ENCODE measurements at places on chromosomes 16 and 17.

- DNase-seq = no peak
Observed at GRCh38 chr16:3113765-3114479, 1.5 kb downstream of the ZNF205 start.

DNA sequence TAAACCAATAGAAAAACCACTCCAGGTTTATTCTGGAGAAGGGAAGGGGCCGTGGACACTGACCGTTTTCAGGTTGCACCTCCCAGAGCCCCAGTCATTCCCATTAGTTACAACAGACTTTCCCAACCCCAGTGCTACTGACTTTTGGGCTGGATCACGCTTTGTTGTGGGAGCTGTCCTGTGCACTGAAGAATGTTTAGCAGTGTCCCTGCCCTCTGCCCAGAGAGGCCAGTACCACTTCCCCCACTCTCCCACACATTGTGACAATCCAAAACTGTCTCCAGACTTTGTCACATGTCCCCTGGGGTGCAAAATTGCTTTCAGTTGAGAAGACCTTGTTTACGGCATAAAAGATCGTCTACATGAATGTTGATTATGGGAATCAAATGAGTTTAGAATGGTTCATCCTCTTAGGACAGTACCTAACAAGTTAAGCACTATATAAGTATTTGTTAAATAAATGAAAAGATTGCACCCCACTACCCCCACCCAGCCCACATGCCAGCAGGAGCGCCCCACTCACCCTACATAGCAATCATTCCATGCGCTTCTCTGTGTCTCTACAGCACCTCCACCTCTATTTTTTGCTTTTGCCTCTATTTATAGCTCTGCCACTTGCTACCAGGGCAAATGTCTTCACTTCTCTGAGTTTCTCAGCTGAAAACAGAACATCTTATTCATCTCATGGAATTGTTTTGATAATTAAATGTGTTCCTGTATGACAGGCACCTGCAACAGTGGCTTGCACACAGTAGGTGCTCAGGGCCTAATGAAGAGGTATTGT is 104.9 kb downstream of the AXIN2 start:
- DNase-seq = no peak

DNA sequence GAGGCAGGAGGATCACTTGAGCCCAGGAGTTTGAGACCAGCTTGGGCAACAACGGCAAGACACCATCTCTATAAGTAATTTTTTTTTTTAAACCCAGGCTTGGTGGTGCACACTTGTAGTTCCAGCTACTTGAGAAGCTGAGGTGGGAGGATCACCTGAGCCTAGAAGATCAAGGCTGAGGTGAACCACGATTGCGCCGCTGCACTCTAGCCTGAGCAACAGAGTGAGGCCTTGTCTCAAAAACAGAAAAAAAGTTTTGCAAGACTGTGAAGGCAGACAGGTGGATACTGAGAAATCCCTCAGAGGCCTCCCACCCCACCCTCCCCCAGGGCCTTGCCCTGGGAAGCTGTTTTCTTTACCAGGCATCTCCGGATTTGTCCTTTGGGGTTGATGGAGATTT is 125.4 kb downstream of the MGAT5B start:
- no peak for DNase-seq

DNA sequence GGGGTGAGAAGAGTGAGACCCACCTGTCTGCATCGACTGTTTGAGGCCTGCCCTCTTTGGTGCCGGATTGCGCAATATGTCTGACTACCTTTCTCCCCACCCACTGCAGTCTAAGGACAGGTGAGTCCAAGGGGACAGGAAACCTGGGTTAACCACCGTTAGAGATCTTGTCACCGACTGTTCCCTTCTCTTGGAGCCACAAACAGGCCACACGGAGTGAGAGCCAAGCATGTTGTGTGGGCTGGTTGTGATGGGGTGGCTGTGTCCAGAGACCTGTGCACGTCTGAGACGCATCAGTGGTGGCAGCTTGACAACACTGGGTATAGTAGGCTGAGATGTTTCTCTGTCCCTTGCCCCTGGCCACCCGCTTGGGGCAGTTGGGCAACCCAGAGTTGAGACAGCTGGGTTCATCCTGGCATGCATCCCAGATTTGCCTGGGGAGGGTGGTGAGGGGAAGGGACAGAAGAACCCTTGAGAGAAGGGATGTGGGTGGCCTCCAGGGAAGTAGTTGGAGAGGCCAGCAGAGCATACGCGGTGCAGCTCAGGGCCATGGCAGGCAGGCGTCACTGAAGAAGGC is 21.4 kb downstream of the MPRIP start:
- DNase-seq = no peak

DNA sequence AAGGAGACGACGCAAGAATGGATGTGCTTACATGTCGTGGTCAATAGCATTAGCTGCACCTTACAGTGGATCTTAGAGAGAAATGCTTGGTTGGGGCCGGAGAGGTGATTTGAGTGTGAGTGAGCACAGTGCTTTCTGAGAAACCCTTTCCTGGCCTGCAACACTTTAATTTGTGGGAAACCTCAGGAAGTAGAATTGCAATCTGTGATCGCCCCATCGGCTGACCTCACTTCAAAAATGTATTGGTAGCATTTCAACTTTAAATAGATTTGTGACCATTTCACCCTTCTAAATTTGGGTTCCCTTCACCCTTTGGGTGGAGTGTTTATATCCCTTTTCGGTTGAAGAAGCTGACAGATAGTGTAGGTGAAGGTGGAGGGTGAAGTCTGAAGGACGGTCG is 13.2 kb downstream of the PRKCB start:
- no peak for DNase-seq

DNA sequence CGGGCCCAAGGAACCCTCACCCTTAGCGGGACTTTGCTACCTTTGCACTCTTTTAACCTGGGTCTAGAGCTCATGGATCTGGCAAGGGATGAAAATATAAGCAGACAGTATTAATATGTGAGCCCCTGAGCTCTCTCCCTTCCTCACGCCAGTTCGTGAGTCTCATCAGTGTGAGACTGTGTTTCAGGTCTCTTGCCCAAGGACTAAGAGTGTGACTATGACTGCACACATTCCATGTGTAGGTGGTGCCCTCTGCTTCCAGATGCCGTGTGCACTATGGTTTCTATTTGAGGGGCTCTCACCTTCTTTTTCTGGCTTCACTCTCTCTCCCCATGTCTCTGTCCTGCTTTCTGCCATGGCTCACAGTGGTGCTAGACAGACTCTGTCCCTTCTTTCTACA is 40.5 kb downstream of the DHRS7B start:
- no peak for DNase-seq

DNA sequence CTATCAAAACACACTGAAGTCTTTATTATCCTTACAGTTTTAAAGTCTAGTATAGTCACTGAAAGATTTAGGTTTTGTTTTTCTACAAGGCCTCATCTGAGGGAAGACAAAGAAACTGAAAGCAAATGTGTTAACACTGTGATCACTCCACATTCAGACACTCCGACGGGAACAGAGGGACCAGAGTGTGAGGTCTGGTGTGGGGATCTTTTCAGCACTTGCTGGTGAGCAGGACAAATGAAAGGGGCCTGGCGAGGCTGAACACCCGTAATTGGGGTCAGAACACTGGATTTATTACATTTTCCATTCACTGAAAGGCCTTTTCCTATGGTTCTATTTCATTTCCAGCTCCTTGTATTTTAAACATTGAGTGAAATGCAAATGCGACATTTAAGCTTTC is 910.5 kb downstream of the CDH11 start:
- DNase-seq = no peak

- DNase-seq = no peak
Observed at GRCh38 chr17:40158438-40159013, 18.2 kb downstream of the CASC3 start.

DNA sequence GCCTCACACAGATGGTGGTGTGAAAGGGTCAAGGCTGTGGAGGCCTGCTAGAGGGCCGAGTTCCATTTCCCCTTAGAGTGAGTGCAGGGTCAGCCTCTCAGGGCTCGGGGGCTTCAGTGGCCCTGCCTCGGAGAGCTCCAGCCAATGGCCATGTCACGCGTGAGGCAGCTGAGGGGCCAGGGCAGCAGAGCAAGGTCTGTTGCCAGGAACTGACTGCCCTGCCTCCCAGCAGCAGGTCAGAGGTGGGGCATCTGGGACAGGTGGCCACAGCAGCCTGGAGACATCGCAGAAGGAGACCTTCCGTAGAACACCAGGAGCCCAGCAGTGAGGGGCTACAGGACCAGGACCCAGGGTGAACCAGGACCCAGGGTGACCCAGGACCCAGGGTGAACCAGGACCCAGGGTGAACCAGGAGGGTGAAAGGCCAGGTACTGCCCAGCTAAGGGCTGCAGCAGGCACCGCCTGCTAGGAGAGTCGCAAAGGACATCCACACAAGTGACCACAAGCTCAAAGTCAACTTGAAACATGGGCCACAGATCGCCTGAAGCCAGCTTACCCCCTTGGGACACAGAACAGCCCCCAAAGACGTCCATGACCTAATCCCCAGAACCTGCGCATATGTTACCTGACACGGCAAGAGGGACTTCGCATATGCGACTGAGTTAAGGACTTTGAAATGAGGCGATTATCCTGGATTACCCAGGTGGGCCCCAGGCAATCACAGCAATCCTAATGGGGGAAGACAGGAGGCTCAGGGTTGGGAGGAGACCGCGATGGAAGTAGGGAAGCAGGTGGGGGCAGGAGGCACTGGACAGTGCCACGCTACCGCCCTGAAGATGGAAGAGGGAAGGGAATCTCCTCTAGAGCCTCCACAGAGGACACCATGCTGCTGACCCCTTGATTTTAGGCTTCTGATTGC is 4.8 kb upstream of the MEAK7 start:
- DNase-seq = no peak

DNA sequence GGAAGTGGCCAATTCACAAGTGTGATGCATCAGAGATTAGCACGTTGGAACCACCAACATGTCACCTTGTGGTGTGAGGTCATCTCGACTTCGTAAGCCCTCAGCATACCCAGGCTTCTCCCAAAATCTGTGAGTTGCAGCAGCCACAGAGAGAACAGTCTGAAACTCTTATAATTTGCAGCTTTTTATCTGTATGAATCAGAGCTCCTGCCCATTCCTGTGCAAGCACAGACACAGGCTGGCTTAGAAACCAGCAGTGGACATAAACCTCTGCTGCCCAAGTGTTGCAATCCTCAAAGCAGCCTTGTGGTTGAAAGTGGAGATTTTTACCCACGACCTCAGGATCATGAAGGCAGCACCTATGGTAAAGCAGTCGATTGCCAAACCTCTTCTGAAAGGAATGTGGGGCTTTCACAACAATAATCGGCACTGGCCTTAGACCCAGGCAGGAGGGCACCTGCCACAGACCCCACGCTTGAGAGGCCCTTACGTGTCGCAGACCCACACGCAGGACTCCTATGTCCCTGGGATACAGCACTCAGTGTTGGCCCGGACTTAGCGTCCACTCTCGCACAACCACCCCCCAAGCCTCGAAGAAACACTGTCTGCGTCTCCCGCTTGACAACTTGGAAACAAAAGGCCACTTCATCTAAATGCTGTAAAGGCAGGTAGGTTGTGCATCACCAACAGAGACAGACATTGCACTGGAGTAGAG is 24.5 kb upstream of the OSGIN1 start:
- no peak for DNase-seq

DNA sequence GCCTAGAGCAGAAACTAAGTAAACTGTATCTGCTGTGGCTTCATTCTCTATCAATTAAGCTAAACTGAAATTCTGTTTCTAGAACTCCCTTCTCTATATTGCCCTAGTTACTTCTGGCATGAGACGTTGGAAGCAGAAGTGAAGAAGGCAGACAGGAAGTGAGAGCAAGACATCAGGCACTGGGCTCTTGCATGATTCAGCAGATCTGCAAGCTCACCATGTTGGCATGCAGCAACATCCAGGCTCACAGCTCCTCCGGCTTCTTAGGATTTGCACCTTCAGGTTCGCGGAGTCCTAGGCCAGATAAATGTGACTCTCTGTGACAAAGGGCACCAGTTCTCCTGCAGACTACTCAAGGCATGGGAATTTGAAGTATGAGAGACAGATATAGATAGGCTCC is 148.3 kb downstream of the CDH8 start:
- DNase-seq = peak; percentile 11

DNA sequence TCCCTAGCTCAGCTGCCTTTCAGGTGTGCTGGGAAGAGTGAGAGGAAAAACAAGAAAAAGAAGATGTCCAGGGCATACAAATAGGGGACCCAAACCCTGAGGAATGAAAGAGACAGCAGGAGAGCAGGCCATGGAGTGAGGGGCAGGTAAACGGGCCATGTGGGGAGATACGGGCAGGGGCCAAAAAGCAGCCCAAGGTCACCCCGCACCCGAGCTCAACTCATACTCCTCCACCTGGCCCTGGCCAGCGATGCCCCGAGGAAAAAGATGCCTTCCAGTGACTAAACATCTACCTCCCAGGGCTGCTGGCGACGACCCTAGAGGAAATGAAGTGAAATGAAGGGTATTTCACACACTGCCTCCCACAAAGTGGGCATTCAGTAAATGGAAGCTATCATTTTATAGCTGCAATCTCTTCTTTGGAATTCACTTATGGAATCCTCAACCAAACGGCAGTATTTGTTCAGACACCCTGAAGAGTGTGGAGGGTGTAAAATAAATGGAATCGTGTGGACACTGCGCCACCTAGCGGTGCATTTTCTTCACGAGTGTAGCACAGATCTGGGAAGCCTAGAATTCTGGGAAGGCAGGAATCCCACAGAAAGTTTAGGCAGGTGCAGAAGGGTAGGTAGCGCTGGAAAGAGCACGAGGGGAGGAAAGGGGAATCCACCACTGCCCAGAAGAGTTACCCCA is 14.9 kb downstream of the ELAC2 start:
- DNase-seq = no peak

All from non-pigmented ciliary epithelial cell (primary cell).